ENCODE measurements at places on chromosomes 4 and X.

DNA sequence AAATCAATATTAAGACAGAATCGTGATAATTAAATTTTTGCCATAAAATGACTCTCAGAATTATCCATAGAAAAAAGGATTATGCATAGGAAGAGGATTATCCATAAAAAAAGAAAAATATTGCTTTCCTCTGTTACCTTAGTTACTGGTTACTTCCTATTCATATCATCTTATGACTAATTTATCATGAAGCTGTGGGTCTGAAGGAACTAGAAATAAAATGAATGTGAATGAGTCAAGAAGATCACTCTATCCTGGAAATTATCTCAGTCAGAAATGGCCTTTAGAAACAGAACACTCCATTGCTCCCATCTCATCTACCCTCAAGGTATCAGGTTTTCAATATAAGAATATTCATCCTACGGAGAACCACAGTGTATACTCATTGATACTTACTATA, 19.4 kb downstream of the RPS6KA6 start:
- DNase-seq: no peak

- peak; percentile 45 for DNase-seq
Measured at GRCh38 chrX:9597361-9598035, 132.6 kb downstream of the TBL1X start.

DNA sequence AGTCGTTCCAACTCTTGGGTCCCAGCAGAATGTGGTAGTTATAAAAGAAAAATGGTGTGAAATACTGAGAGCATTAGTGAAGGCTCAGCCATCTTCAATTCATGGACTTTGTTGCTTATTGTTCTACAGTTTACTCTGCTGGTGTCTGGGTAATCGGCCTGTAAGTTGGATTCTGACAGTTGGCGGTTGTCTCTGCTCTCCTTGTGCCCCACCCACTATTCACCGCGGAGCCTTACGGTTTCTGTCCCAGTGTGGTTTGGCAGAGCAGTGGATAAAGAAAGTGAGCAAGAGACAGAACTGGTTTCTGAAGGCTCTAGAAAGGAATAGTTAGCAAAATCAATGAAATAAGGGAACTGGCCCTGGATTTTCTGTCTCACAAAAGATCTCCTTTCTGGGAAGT, 9.1 kb downstream of the LONRF3 start:
- no peak for DNase-seq

GRCh38 chr4:103936653-103937145, 216.9 kb upstream of the TACR3 start:
- no peak for DNase-seq

DNA sequence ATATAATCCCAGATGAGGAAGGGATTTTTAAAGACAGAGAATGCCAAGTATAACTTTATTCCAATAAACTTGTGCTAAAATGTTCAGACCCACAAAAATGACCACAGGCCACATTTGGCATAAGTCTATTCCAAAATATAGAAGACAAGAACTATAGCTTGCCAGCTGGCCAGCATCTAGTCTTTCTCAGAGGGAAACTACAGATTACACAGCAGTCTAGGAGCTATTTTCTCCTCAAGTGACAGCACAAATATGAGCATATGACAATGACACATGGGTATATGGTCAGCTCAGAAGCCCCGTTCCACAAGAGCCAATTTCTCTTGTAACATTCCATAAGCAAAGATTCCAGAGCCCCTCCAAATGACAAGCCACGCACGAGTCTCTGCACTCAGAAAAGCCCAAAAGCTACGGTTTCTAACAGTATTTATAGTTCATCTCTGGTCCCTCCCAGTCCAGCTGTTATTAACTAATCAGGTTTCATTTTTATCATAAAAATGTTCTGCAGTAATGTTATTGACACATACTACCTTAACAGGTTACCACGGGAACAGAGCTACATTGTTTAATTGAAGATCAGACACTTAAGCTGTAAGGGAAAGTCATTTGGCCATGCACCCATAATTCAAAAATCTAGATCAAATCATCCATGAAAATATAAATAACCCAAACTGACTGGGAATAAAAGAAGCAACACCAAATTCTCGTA, 70.3 kb downstream of the RAB28 start:
- DNase-seq: no peak

DNA sequence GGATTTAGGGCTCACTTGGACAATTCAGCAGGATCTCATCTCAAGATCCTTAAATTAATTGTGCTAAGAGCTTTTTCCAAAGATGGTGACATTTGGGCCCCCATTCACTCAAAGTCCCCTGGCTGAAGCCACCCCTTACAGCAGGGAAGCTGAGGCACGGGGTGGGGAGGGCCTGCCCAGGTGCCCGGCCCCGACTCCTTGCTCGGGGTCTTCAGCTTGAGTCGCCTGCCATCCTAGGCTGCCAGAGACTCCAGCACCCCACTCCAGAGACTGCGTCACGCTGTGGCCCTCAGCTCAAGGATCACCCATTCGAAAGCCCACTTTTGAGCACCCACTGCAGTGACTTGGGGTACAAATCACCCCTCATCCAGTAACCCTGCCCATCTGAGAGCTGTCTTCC, 39.2 kb upstream of the GPR78 start:
- DNase-seq: no peak

DNA sequence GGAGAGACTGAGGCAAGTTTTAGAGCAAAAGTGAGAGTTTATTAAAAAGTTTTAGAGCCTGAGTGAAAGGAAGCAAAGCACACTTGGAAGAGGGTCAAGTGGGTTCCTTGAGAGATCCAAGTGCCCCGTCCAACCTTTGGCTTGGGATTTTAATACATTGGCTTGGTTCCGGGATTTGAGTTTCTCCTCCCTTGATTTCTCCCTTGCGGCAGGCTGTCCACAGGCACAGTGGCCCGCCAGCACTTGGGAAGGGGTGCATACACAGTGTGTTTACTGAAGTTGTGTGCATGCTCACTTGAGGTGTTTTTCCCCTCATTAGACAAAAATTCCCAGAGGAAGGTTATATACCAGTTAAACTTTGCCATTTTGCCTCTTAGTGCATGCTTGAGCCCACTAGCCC, 333.5 kb downstream of the PCDH18 start:
- no peak for DNase-seq

- DNase-seq: no peak
Measured at GRCh38 chrX:116278826-116279225, 108.3 kb downstream of the AGTR2 start.

- DNase-seq: no peak
Measured at GRCh38 chr4:169440446-169440845, 169.7 kb upstream of the SH3RF1 start.

- no peak for DNase-seq
Measured at GRCh38 chr4:26482508-26483462, 7.5 kb downstream of the CCKAR start.

DNA sequence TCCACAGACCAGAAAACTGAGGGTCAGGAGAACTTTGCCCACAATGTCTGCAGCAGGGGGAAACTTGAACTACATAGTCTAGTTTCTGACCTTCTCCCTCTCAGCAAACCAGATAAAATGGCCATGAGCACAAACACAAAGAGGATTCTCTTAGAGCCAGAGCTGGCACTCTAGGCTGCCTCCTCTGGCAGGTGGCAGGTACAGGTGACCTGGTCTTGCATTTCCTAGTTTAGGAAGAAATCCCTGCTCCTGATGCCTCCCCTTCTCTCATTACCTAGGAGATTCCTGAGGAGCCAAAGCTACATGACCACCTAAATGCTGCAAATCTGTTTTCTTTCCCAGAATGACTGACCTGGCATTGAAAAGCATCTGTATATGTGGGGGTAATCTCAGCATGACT, 45.1 kb downstream of the ARHGEF9 start:
- no peak for DNase-seq

GRCh38 chr4:88059766-88060165, 52.3 kb downstream of the PKD2 start:
- DNase-seq: no peak

DNA sequence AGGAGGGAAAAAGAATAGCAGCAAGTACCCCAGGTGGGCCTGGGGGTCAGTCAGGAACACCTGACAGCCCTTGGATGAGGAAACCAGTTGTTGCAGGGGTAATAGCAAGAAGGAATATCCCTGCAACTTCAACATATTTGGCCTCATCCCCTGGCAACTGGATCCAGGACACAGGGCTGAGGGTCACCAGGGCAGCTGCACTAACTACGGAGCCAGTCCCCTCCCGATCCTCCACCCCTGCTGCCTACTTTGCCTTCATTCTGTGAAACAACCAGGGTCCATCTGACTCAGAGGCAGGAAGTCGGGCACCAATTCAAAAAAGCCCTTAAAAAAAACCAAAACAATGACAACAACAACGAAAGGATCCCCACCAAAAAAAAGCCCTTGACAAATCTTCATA, 52.9 kb downstream of the FRMPD3 start:
- no peak for DNase-seq
